GM23248 (cell line): ENCODE measurements at places on chromosomes 2 and 18. TPM values are rescaled to one million over a fixed set of nuclear protein-coding genes. Genes with fewer than 3 reads are reported as not detected.

GRCh38 chr2:239190361-239190760 lies 210.5 kb downstream of the HDAC4 start:
- DNase-seq, result no peak

Gene CRYGA
- polyA plus RNA-seq, result not detected in 2 replicates

Gene EGR4
- 0.08 TPM in 1 of 2 replicates, not detected in the other for polyA plus RNA-seq

Gene HAAO
- 0.36 TPM in 1 of 2 replicates, not detected in the other for polyA plus RNA-seq

Gene FN1
- 19,771 and 20,647 TPM in 2 replicates for polyA plus RNA-seq

DNA sequence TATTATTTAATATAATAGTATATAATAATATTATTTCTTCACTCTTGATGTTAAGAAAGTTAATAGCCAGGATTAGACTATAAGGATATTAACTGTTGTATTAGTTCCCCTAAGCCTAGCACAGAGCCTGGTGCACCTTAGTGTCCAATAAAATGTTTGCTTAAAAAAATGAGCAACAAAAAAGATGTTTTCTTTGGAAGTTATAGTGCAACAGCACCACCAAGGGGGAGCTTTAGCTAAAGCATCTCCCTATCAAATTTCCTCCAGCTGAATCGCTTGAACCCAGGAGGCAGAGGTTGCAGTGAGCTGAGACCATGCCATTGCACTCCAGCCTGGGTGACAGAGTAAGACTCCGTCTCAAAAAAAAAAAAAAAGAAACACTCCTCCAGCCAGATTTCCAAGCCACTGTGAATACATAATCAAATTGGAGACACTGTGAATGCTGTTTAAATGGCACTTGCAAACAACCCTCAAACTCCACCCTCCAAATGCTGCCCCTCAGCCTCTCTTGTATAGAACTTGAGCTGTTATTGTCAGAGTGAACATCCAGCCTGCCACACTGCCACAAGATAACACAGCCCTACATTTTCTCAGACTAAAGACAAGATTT lies 221.9 kb downstream of the DYM start:
- DNase-seq, result peak; percentile 68

Gene ANO7
- 2.6 TPM in 2 replicates for polyA plus RNA-seq

DNA sequence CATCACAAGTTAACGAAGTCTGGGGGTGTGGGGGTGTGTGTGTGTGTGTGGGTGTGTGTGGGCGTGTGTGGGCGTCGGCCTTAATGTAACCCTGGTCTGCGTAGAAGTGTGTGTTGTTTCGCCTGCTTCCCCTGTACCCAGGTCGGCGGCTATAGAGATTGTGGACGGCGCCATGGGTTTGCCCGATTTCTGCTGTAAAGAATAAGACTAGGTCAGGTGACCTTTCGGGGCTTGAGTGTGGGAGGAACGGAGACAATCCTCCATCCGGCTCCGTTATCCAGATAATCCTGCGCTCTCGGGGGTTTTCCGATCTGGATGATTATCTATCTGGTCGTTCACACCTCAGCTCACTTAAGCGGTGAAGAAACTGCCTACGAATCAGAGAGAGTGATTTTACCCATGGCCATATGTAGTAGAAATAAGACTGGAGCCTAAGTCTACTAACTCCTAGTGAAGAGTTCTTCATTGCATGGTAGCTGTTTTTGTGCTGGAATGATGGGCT lies 543 bp downstream of the HADHB start:
- peak; percentile 74 for DNase-seq

DNA sequence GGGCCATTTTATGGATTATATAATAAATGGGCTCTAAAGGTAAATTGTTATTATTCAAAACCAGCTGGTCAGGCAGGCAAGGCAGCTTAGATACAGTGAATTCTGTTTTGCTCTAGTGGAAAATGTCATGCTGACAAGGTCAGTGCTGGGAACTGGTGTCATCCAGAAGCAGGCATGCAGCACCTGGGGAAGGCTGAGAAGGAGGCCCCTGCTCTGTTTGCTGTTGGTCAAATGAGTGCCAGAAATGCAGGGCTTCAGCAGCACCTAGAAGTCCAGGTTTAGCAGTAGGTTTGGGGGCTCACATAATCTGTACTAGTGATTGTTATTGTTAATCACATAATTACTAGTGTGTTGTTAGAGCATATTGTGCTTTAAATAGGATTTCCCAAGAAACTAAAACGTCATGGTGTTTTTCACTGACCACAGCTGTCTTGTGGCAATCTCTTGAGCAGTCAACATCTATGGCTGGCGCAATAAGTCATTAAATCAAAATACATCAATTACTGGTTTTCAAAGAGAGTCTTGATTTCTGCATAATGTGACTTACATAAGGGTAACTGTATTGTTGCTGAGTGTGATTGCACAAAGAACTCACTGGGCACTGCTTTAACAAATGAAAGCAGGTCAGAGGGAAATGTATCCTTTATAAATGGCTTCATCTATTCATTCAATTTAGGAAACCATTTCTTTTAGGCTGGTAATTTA lies 99.1 kb downstream of the MYO3B start:
- DNase-seq, result no peak

Gene SERPINB3
- 0.24 TPM in 1 of 2 replicates, not detected in the other for polyA plus RNA-seq

DNA sequence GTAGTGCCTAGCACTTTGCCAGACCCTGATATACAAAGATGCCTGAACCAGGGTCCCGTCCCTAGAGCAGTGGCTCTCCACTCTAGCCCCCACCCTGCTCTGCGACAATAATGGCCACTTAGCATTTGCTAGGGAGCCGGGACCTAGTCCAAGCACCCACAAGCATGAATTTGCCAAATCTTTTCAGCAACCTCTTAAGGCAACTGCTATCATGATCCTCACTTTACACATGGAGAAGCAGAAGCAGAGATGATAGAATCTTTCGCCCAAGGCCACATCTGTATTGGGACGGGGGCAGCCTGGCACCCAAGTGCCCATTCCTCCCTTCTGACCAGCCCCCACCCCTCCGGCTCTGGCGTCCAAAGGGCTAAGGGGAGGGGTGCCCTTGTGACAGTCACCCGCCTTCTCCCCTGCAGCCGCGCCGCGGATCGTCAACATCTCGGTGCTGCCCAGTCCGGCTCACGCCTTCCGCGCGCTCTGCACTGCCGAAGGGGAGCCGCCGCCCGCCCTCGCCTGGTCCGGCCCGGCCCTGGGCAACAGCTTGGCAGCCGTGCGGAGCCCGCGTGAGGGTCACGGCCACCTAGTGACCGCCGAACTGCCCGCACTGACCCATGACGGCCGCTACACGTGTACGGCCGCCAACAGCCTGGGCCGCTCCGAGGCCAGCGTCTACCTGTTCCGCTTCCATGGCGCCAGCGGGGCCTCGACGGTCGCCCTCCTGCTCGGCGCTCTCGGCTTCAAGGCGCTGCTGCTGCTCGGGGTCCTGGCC lies 13.0 kb downstream of the SIGLEC15 start:
- peak; percentile 58 for DNase-seq

- no peak for DNase-seq
These were observed 459.5 kb upstream of the FANCL start for GRCh38 chr2:58700591-58700990.

Gene LRATD1
- 0.86 and 1.3 TPM in 2 replicates for polyA plus RNA-seq

DNA sequence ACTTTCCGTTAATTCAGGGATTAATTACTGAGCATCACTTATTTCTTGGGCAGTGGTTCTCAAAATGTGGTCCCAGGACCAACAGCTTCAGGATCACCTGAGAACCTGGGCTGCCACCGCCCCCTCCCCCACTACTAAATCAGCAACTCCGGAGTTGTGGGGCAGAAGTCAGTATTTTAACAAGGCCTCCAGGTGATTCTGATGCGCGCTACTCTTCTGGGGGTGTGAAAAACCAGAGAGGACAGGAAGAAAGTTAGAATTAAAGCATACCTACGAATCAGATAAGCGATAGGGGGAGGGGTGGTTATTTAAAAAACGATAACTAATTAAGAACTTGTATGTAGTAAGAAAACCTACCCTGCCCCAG lies 319 bp downstream of the ZSCAN30 start:
- DNase-seq, result no peak

- no peak for DNase-seq
These were observed 209.8 kb downstream of the KCNJ3 start for GRCh38 chr2:154908327-154908726.

Gene UGT1A1
- not detected in 2 replicates for polyA plus RNA-seq

DNA sequence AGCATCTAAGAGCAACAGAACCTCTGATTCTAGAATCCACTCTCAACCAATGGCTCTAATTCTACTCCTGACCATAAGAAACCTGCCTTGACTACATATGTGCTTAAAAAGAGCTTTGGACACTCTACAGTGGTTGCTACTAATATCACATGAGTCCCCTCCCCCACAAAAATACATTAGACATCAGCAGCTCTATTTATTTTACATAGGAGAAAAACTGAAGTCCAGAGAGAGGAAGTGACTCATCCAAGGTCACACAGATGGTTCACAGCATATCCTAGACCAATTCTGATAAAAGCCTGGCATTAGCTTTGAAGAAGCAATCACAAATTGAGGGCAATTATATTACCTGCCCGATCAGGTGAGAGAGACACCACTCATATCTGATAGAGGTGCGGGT lies 49.8 kb downstream of the ALK start:
- DNase-seq, result no peak

- no peak for DNase-seq
These were observed 34.9 kb downstream of the SERPINE2 start for GRCh38 chr2:224004105-224004695.

DNA sequence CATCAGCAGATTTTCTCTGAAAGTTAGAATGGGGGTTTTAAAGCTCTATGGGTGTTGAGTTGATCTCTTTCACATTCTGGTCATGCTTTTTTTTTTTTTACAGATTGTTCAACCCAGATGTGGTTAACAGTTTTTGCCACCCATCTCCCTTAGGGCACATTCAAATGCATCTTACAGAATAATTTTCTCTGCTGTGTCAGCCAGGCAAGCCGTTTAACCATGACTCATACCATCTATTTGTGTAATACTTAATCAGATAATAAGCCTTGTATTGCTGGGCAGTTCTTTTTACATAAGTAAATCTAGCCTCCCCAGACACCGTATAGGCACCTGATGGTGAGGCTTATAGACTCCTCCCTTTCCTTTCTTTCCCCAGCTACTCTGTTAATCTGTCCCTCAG lies 62.0 kb downstream of the TGIF1 start:
- peak; percentile 86 for DNase-seq

- DNase-seq, result no peak
These were observed 40.5 kb downstream of the SCN9A start for GRCh38 chr2:166335284-166335683.

Gene CFC1
- polyA plus RNA-seq, result not detected in 2 replicates

DNA sequence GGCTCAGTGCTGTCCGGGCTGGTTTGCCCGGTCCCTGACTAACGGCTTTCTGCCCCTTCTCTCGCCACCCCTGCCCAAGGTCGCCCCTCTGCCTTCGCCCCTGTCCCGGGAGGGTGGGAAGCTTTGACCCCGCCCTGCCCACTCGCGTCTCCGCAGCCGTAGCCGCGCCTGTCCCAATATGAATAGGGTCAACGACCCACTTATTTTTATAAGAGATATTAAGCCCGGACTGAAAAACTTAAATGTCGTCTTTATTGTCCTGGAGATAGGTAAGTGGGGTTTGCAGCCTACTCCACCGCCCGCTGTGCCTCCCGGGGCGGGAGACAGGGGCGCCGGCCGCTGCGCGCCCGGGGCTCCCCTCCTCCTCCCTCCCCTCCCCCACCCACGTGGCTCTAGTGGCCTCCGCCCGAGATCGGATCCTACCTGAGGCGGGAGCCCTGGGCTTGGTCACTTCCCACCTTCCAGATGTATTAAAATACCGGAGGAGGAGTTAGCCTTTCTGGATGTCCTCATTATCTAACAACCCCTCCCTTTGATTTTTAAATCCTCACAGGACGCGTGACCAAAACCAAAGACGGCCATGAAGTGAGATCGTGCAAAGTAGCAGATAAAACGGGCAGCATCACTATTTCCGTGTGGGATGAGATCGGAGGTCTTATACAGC lies 633 bp downstream of the NABP1 start:
- DNase-seq, result peak; percentile 56

GRCh38 chr2:150027164-150027563 lies 439.6 kb upstream of the MMADHC start:
- DNase-seq, result no peak

GRCh38 chr18:572831-573289 lies 7.3 kb upstream of the CETN1 start:
- DNase-seq, result no peak

DNA sequence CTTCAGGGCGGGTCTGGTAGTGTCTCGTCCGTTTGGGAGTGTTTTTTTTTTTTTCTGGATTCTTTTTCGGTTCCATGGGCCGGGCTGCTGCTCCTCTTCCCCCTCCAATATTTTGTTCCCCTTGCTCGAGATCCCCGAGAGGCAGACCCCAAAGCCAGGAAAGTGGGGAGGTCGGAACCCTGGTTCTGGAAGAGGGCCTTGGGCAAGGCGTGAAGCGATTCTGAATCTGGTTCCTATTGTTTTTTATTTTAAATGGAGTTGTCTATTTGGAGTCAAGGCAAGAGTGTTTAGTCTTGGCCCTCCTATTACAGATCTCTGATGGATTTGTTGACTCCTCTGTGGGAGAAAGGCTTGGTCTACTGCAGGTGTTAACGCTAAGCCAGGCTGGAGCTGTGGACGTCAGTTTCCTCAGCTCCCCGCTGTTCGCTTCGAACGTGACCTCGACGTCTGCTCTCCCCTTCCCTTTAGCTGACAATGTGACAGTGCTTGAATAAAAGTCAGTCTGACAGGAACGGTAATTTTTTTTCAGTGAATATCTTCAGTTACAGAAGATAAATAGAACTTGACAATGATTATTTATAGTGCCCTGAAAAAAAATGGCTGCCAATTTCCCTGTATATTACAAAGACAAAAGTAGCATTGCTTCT lies 683 bp upstream of the DNAJC27 start:
- DNase-seq, result peak; percentile 60

DNA sequence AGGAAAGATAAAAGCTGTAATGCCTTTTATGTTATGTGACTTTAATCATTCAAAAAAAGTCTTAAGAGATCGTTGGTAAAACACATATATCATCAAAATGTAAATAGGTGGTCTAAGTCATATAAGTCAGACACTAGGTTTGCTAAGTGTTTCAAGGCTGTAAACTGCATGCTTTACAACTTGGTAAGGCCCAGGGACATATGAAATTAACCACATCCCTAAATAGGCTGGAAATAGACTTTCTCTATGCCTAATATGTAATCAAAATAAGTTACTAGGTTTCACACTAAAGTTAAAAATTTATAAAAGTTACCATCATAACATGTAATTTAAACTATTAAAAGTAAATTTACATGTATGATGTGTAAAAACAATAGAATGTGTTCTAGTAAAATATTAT lies 946.3 kb upstream of the LRATD1 start:
- DNase-seq, result no peak

DNA sequence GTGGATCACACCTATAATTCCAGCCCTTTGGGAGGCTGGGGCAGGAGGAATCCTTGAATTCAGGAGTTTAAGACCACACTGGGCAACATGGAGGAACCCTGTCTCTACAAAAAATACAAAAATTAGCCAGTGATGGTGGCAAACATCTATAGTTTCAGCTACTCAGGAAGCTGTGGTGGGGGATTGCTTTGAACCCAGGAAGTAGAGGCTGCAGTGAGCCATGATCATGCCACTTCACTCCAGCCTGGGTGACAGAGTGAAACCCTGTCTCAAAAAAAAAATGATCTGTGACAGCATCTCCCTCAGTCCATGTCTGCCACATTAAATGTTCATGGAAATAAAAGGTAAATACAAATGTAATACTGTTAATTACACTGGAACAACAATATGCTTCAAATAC lies 121.4 kb upstream of the COL5A2 start:
- no peak for DNase-seq
